ENCODE measurements at places on chromosomes 12 and 14.

- DNase-seq = no peak
These were observed 217.4 kb upstream of the PDE3A start for GRCh38 chr12:20150835-20151422.

GRCh38 chr14:89221109-89221810 lies 195.8 kb downstream of the FOXN3 start:
- DNase-seq = no peak

- no peak for DNase-seq
These were observed 6.0 kb upstream of the SHMT2 start for GRCh38 chr12:57223191-57224165.

- no peak for DNase-seq
These were observed 105.1 kb downstream of the AKAP6 start for GRCh38 chr14:32434180-32434579.

DNA sequence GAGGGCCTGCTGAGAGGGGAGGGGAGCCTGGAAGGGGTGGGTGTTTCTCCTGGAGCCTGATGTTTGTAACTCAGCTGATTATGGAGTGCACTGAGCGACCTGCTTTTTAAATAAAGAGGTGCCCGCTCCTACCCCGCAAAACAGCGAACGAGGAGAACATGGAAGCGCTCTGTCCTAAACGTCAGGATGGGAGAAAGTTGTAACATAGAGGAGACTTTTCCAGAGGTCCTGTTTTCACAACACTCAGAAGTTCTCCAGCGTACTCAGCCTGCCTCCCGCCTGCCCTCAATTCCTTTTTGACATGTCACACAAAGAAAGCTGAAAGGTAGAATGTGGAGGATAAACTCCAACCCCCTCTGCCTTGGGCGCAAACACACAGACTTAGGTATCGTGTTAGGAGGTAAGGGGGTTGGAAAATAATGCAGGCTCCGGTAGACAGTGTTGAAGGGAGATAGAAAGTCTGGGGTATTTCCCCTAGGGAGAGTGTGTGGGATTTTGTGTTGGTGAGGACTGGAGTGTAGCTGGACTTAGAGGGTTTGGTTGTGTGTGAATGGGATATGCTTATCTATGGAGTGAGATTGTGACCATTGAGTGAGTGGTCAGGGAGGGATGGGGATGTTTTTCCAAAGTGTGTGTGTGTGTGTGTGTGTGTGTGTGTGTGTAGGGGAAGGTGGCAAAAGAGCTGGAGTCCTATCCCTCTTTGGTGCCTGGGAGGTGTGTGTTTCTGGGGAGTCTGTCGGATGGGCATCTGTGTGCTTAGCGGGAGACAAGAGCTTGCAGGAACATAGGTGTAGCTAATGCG lies 2.1 kb downstream of the NTF3 start:
- no peak for DNase-seq

GRCh38 chr12:17456486-17456885 lies 633.5 kb downstream of the RERGL start:
- DNase-seq = no peak

DNA sequence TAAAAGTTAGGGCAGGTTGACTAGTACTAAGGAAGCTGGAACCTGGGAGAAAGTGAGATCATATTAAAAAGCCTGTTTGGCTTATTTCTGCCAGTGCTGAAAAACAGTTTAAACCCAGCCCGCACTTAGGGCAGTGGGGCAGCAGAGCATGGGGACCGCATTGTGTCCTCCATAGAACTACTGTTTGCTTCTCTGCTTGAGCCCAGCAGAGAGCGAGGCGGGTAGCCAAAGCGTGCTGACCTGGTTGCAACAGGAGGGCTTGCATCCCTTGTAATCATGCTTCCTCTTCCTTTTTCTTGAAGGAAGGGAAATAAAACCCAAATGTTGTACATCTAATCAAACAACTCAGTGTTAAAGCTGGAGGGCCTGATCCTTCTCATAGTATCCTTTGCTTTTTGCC lies 82.5 kb upstream of the HOXC13 start:
- no peak for DNase-seq

GRCh38 chr12:1890119-1890703 lies 28.2 kb downstream of the CACNA2D4 start:
- no peak for DNase-seq

- DNase-seq = no peak
These were observed 556.5 kb downstream of the LRFN5 start for GRCh38 chr14:42163136-42163535.

DNA sequence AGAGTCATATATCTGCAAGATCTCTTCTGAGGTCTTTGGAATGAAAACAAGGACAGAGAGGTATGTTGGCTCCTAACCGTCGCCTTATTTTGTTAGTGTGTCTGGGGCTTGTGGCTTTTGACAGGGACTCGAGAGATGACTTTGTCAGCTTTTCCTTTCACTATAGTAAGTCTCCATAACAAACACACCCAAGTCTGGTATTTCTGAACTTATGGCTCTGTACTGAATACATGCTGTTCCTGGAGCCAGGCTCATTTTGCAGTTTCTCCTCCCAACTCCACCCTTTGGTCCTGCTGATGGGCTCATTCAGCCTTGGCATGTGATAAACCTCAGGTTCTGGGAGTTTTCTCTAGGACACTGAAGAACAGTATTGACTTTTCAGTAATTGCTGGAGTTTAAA lies 27.7 kb upstream of the TMED10 start:
- DNase-seq = no peak

DNA sequence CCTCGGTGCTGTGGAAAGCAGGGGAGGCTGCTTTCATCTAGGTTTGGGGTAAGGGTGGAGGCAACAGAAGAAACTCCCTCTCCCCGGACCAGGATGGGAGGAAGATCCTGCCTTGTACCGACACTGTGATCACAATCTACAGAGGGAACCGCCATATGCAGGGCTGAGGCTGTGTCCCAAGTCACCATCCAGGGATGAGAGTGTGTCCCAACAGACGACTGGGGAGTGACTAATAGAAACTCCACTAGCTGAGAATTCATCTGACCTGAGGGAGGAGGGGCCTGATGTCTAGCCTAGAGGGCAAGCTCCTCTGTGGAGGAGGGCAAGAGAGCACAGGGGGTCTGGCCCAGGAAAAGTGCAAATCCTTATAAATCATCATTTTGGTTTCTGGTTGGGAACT lies 172.4 kb downstream of the CALM1 start:
- no peak for DNase-seq
